ENCODE measurements at places on chromosomes 16 and 17. TPM values are rescaled to one million over a fixed set of nuclear protein-coding genes. Genes with fewer than 3 reads are reported as not detected.

- H3K4me1 ChIP-seq = no peaks in the 10 kb centered on the region
- no peaks in the 10 kb centered on the region for H3K36me3 ChIP-seq
- no peak for DNase-seq
- H3K27me3 ChIP-seq = peaks cover 25% of the 10 kb centered on the region
- H3K27ac ChIP-seq = no peak overlapping the region
- H3K4me3 ChIP-seq = no peak overlapping the region
Observed at GRCh38 chr16:10838621-10839278, 20.2 kb upstream of the TVP23A start.

GRCh38 chr17:43367737-43368242 is 31.0 kb upstream of the ARL4D start:
- H3K4me1 ChIP-seq = peaks cover 42% of the 10 kb centered on the region
- peak overlapping the region; percentile 61 for H3K4me3 ChIP-seq
- H3K36me3 ChIP-seq = no peaks in the 10 kb centered on the region
- DNase-seq = peak; percentile 97

DNA sequence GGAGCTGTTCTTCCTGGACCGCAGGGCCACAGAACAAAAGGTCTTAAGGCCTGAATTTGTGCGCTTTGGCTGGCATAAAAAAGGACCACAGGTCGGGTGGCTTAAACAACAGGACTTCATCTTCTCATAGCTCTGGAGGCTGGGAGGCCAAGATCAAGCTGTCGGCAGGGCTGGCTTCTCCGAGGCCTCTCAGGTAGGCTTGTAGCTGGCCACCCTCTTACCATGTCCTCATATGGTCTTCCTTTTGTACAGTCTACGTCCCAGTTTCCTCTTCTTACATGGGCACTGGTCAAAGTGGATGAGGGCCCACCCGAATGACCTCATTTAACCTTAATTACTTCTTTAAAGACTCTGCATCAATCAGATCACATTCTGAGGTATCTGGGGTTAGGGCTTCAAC is 257.6 kb downstream of the CBLN1 start:
- H3K4me3 ChIP-seq = no peak overlapping the region
- peaks cover 69% of the 10 kb centered on the region for H3K27me3 ChIP-seq
- DNase-seq = no peak
- no peaks in the 10 kb centered on the region for H3K4me1 ChIP-seq
- no peaks in the 10 kb centered on the region for H3K36me3 ChIP-seq

- no peak overlapping the region for H3K27ac ChIP-seq
- no peaks in the 10 kb centered on the region for H3K4me1 ChIP-seq
- no peak overlapping the region for H3K4me3 ChIP-seq
- no peak for DNase-seq
- H3K36me3 ChIP-seq = no peaks in the 10 kb centered on the region
Observed at GRCh38 chr16:69620573-69620972, 54.8 kb downstream of the NFAT5 start.

Gene TMEM235
- total RNA-seq = not detected

Gene CTRB1
- not detected for total RNA-seq
